ENCODE measurements at places on chromosomes 4 and X. TPM values are rescaled to one million over a fixed set of nuclear protein-coding genes. Genes with fewer than 3 reads are reported as not detected.

MAGEA11 gene
- not detected for total RNA-seq

DNA sequence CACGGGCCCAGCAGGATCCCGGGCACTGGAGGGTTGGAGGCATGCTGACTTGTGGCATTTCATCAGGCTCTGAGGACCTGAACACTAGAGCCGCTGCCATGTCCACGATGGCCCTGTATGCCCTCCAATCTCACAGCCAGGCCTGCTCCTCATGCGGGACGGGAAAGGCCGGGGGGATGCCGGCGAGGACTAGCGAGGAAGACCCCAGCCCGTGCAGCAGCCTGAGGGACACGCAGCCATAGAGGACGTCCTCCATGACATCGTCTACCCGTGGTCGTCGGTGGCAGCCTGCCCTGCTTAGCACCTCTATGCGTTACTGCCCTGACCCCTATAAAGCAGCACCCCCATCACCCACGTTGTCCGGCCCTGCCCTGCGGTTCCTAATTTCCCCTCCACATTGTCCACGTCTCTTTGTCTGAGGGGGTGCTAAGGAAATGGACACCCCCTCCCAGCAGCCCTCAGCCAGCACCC is 32.6 kb downstream of the HMX1 start:
- no peak for DNase-seq

USP17L19 gene
- not detected for total RNA-seq

DNA sequence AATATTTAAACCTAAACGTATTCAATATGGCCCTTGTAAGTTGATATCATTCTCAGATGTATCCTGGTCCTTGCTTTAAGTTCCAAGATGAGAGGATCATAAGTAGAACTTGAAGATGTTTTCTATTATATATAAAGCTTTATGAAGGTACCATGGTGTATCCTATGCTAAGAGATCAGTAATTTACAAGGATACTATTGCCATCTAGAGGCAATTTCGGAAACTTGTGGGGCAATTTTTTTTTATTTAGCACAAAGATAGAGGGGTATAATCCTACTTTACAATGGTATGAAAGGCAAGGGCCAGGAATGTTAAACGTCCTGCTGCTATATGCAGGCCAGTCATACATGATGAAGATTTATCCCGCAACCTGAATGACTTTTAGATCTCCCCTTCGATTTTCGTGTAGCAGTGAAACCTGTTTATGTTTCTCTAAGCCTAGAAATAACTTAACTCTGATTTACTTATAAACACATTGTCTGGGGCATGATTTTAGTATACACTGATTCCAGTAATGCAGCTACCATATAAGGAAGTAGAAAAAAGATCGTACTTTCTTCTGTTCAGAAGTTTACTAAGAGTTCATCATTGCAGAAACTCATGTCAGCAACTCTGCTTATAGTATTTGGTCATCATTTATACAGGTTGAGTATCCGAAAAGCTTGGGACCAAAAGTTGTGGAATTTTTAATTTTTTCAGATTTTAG is 2.6 kb downstream of the SLC25A31 start:
- peak; percentile 31 for DNase-seq

GRCh38 chrX:42797651-42798269 is 19.8 kb upstream of the PPP1R2C start:
- DNase-seq = no peak

All from glomerular endothelial cell (primary cell).